ENCODE measurements at places on chromosomes 1 and 21. TPM values are rescaled to one million over a fixed set of nuclear protein-coding genes. Genes with fewer than 3 reads are reported as not detected.

Gene TMEM269
- not detected for total RNA-seq

Gene KRTAP21-3
- not detected for total RNA-seq

Gene IQCC
- 1.7 TPM for total RNA-seq

Gene DRAXIN
- total RNA-seq: 0.56 TPM

Gene CLCA1
- total RNA-seq: not detected

Gene OR2T35
- not detected for total RNA-seq

Gene KCNA10
- not detected for total RNA-seq

Gene ADGRL4
- total RNA-seq: 35.0 TPM
